ENCODE measurements at places on chromosomes 5 and 9. TPM values are rescaled to one million over a fixed set of nuclear protein-coding genes. Genes with fewer than 3 reads are reported as not detected.

Gene PCDHGB2
- 1.3 TPM for total RNA-seq

Gene PCDHAC1
- 0.07 TPM for total RNA-seq

Gene PFN3
- not detected for total RNA-seq

Gene SHISAL2B
- total RNA-seq = not detected

Gene TIFAB
- total RNA-seq = not detected

Gene BAG1
- total RNA-seq = 45.1 TPM

Gene OR4F3
- not detected for total RNA-seq

Gene RMI1
- 6.3 TPM for total RNA-seq

Gene DEPDC1B
- 22.6 TPM for total RNA-seq

Gene SPRY4
- total RNA-seq = 7.4 TPM

Gene ARAP3
- 43.1 TPM for total RNA-seq

Gene ENHO
- total RNA-seq = 0.07 TPM

Gene SURF4
- total RNA-seq = 553 TPM

Gene C5orf52
- not detected for total RNA-seq

Gene NEUROG1
- total RNA-seq = not detected

Gene SNX30
- total RNA-seq = 7.2 TPM

Gene ARHGEF37
- total RNA-seq = 9.2 TPM
